Endothelial cell of umbilical vein (primary cell): ENCODE measurements at places on chromosomes 1 and 21. TPM values are rescaled to one million over a fixed set of nuclear protein-coding genes. Genes with fewer than 3 reads are reported as not detected.

Gene SGIP1
- polyA plus RNA-seq, result 30.4 and 30.9 TPM in 2 replicates

Gene VHLL
- polyA plus RNA-seq, result not detected in 2 replicates

Gene NCAM2
- 0.08 and 0.11 TPM in 2 replicates for polyA plus RNA-seq

Gene TMEM200B
- 0.67 and 0.72 TPM in 2 replicates for polyA plus RNA-seq

Gene PTGS2
- 57.7 and 84.6 TPM in 2 replicates for polyA plus RNA-seq

Gene NPPA
- not detected in 2 replicates for polyA plus RNA-seq

Gene MATN1
- polyA plus RNA-seq, result 0.13 and 0.36 TPM in 2 replicates

Gene ARTN
- polyA plus RNA-seq, result 0.11 TPM in 2 replicates

Gene LYSMD1
- polyA plus RNA-seq, result 1.7 and 2.1 TPM in 2 replicates

Gene TYW3
- 5.3 and 8.5 TPM in 2 replicates for polyA plus RNA-seq

Gene KRTAP21-2
- polyA plus RNA-seq, result not detected in 2 replicates

Gene PYHIN1
- not detected in 2 replicates for polyA plus RNA-seq

Gene NGF
- not detected in 2 replicates for polyA plus RNA-seq

Gene EXO5
- polyA plus RNA-seq, result 5.9 and 7.0 TPM in 2 replicates

Gene HAO2
- polyA plus RNA-seq, result not detected in 2 replicates

Gene OR10Z1
- polyA plus RNA-seq, result not detected in 2 replicates

Gene CYYR1
- 10.3 and 13.2 TPM in 2 replicates for polyA plus RNA-seq

Gene FCGR3A
- polyA plus RNA-seq, result not detected in 2 replicates

Gene UBE2G2
- 86.4 and 95.0 TPM in 2 replicates for polyA plus RNA-seq

Gene KLHDC7A
- not detected in 2 replicates for polyA plus RNA-seq

Gene ZNF593OS
- not detected in 2 replicates for polyA plus RNA-seq

Gene RUNX3
- not detected in 2 replicates for polyA plus RNA-seq

Gene PHGDH
- 33.2 and 37.9 TPM in 2 replicates for polyA plus RNA-seq

Gene CYP2J2
- 0.06 TPM in 2 replicates for polyA plus RNA-seq

Gene PCAT6
- polyA plus RNA-seq, result 2.4 and 2.9 TPM in 2 replicates

Gene LIN28A
- polyA plus RNA-seq, result 0.10 and 0.11 TPM in 2 replicates

Gene ERICH3
- not detected in 2 replicates for polyA plus RNA-seq

Gene CSF3R
- not detected in 2 replicates for polyA plus RNA-seq

Gene GPR25
- polyA plus RNA-seq, result not detected in 2 replicates

Gene NT5C1A
- polyA plus RNA-seq, result not detected in 2 replicates

Gene MFSD2A
- polyA plus RNA-seq, result 2.7 and 2.8 TPM in 2 replicates

Gene GNG4
- polyA plus RNA-seq, result 0.10 TPM in 2 replicates

Gene PLD5
- not detected in 2 replicates for polyA plus RNA-seq

Gene ETV3L
- polyA plus RNA-seq, result not detected in 2 replicates

Gene B3GALT2
- polyA plus RNA-seq, result not detected in 2 replicates

Gene SLC25A34
- polyA plus RNA-seq, result 0.90 and 1.4 TPM in 2 replicates

Gene MAP10
- 0.86 and 0.88 TPM in 2 replicates for polyA plus RNA-seq

Gene PTGER3
- 0.01 TPM in 1 of 2 replicates, not detected in the other for polyA plus RNA-seq

Gene CELA3A
- polyA plus RNA-seq, result 0.35 TPM in 1 of 2 replicates, not detected in the other

Gene SV2A
- 2.9 and 3.0 TPM in 2 replicates for polyA plus RNA-seq

Gene RCAN1
- polyA plus RNA-seq, result 6.4 and 9.7 TPM in 2 replicates

Gene HORMAD1
- not detected in 2 replicates for polyA plus RNA-seq

Gene VTCN1
- not detected in 2 replicates for polyA plus RNA-seq

Gene CRYAA
- polyA plus RNA-seq, result not detected in 2 replicates
